NCI-H526 (cell line): ENCODE measurements at places on chromosomes 3 and 15.
A peak's percentile ranks its signal among the peaks of the same experiment; 100 is the strongest.

DNA sequence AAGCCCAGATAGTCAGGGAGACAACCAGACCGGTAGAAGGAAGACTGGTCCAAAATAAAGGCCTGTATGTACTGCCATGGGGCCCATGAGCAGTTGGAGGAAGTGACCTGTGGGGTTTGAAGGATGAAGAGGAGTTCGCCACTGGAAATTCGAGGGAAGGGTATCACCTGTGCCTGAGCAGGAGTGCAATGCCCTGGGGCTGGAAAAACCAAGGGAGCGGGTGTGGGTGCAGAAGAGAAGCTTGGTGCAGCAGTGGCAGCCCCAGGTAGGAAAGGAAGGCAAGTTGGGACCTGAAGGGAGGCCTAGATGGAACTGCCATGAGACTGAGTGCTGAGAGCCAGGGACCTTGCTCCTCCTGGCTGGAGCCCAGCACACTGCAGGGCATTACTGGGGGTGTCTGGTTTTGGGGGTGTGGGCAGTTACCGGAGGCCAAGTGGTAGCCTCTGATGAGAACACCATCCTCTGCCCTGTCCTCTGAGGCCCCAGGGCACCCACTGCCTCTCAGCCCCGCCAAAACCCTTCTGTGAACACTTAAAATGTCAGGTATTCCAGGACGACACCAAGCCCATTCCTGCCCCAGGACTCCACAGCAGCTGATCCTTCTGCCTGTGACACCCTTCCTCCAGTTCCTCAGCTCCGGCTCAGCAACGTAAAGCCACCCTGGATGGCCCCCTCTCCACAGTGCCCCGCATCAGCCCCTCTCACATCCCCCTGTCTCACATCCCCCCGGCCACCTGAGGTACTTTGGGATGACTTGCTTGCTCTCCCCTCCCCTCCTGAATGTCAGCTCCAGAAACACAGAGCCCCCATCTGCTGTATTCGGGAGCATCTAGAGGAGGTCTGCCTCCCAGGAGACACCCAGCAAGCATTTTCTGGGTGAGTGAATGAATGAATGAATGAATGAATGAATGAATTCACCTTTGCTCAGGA is 42.9 kb downstream of the WNT7A start:
- no peak for DNase-seq

GRCh38 chr15:65226221-65226620 is 14.9 kb upstream of the CILP start:
- no peak for DNase-seq

DNA sequence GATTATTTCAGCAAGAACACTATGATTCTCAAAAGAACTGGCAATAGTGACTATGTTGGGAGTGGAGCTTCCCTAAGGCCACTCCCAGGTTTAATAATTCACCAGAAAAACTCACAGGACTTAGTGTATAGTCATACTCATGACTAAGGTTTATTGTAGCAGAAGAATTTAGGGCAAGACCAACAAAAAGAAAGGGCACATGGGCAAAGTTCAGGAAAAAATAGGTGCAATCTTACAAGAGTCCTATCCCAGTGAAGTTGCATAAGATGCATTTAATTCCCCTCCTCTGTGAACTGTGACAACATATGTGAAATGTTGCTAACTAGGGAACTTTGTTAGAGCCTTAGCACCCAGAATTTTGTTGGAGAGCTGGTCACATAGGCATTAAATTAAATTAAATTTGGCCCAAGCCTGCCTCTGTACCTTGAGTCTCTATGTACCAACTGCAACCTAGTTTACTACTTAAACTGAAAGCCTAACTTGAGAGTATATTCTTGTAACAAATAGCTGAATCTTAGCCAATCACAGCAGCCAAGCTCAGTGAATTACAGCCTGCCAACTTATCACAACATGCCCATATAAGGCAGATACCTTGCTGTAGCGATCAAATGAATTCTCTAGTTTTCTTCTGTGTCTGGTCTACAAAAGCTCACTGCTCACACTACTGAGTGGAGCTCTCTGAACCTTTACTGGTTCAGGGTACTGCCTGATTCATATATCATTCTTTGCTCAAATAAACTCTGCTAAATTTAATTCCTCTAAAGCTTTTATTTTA is 386.2 kb upstream of the ARHGEF26 start:
- no peak for DNase-seq

DNA sequence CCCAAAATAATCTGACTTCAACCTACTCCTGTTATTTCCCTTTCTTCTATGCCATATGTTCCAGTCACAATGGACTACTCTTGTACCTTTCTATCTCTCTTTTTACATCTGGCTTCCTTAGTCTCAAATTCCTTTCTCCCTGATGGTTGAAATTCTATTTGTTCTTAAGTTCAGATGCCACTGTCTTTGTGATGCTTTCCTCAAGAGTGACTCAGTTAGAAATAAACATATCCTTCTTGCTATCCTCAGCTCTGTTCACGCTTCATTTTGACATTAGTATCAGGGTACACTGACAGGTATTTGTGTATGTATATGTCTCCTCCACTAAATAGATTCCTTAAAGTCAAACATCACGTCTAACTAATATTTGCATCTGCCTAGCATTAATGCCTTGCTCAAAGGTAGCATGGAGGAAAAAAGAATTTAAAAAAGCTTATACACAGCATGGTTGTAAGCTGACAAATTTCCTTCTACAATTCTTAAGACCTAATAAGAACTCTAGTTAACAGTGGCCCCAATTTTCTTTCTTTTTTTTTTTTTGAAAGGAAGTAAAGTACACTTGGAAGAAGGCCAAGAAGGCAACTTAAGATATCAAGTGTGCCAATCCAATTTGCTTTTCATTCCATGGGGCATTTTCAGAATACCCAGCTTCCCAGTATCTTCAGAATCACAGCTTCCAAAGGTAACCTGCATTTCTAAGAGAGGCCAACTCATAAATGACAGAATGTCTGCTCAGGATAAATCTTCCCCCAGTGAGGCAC is 58.0 kb downstream of the CHAC1 start:
- no peak for DNase-seq

DNA sequence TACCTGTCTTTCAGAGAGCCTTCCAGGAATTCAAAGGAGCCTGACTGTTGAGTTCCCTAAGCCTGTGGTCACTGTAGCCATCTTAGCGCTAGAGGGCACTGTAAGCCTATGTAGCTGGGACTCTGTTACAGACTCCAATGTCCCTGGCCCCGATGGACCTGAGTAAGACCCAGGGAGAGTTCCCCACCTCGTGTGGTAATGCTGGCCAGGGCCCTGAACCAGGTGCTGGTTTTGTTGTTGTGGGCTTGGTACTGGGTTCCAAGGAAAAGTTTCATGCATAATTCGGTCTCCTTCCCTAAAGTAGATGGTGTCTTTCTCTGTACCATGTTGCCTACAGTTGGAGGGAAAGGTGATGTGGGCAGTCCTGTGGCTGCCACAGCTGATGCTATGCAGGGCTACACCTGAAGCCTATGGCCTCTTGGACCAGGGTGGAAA is 32.4 kb downstream of the CDAN1 start:
- DNase-seq = peak; percentile 15

DNA sequence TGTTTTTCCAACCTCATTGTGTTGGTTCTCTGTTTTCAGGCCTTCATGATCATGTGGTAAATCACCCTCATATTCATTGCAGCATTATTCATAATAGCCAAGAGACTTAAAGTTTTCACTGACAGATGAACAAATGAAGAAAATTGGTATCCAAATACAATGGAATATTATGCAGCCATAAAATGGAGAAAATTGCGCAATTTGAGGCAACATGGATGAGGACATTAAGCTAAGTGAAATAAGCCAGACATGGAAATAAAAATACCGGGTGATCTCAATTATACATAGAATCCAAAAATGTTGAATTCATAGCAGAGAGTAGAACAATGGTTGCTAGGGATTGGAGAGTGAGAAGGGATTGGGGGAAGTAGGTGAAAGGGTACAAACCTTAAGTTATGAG is 491.9 kb upstream of the KCNMB2 start:
- DNase-seq = no peak

- DNase-seq = no peak
These were observed 87.7 kb downstream of the TGFBR2 start for GRCh38 chr3:30694148-30694547.

GRCh38 chr3:9041626-9042025 is 78.4 kb upstream of the RAD18 start:
- no peak for DNase-seq

DNA sequence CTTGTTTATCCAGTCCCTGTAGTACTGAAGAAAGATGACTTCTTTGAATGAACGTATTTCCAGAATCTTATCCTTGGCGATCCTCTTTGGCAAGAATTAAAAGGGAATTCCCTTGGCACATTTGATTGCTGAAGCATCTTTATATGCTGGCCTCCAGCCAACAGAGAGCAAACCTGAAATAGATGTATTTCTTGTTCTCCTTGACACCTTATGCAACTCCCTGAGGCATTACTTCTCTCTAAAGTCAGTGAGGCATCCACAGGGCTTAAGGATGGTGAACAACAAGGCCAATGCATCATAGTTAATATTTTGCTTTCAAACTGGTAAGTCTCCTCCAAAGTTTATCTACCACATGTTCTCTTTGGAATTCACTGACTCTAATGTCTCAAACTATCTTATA is 450.9 kb upstream of the THRB start:
- DNase-seq = no peak

DNA sequence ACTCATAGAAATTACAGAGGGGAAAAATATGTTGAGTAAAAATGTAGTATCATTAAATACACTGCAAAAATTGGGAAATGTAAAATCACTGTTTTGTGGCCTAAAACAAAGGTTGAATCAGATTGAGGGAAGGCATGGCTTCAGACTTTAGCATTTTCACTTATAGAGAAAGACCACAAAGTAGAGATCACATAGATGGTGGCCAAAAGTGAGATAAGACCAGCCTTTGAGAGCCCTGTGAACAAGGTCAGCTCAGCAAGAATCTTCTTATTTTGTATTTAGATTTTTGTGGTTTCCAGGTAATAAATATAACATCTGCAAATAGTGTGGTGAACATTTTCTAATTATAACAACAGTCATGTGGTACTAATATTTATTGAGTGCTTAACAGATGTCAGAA is 544.8 kb upstream of the DPPA4 start:
- no peak for DNase-seq

GRCh38 chr3:194396859-194397756 is 2.0 kb downstream of the GP5 start:
- DNase-seq = no peak

DNA sequence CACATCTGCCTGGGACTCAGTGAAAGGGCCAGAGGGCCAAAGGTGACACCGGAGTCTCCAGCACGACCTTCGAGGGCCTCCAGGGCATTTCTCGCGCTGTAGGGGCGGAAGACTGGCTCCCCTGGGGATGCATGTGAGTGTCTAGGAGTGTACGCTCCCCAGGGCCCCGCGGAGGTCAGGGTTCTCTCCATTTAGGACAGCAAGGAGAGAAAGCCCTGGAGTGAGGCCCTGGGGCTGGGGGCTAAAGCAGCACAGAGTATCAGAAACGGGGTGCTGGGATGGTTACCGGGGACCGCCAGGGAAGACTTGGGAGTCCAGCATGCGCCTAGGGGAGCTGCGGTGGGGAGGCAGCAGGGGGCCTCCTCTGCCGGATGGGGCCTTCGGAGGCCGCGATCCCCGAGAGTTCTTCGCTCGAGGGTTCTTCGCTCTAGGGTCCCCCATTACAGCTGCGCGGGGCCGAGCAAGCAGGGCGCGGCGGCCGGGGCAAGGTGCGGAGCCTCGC is 595 bp upstream of the APBA2 start:
- peak; percentile 11 for DNase-seq

GRCh38 chr3:120090422-120090821 is 3.8 kb downstream of the GSK3B start:
- DNase-seq = no peak

- no peak for DNase-seq
These were observed 15.0 kb downstream of the TIGIT start for GRCh38 chr3:114308830-114309229.

DNA sequence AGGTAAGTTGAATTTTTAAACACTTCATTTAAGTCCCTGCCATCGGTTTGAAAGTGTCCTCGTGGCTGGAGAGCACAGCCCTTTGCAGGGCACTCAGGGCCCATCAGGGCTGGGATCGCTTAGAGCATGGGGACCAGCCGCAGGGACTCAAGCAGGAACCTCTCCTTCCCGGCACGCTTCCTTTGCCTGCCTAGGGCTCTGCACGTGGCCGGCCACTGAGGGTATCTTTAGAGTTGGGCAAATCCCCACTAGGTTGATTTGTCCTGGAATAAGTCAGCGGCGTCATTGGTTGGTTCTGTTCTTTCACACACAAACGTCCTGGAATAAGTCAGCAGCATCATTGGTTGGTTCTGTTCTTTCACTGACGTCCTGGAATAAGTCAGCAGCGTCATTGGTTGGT is 131.6 kb downstream of the OCA2 start:
- DNase-seq = no peak

- DNase-seq = no peak
These were observed 43.2 kb downstream of the RIOX2 start for GRCh38 chr3:97928986-97929385.

GRCh38 chr3:188752850-188753249 is 418.9 kb upstream of the TPRG1 start:
- DNase-seq = no peak

DNA sequence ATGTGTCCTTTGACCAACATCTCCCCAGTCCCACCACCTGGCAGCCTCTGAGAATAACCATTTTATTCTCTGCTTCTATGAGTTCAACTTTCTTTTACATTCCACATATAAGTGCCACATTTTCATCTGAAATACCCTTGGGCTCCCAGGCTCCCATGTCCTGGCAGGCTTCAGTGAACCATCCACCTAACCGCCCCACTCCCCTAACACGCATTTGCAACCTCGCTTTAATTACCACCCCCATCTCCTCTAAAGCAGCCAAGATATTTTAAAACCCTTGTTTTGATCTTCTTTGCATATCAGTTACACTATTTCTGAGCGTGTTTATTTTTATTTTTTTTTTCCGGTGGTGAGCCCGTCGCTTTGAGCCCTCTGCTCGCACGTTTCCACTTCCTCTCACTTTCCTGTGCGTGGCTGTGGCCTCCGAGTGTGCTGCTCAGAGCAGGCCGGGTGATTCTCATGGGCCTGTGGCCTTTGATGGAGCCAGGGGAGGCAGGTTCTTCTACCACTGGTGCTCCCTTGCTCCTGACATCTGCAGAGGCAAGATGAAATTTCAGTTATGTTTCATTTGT is 195.4 kb upstream of the LPP start:
- DNase-seq = no peak

DNA sequence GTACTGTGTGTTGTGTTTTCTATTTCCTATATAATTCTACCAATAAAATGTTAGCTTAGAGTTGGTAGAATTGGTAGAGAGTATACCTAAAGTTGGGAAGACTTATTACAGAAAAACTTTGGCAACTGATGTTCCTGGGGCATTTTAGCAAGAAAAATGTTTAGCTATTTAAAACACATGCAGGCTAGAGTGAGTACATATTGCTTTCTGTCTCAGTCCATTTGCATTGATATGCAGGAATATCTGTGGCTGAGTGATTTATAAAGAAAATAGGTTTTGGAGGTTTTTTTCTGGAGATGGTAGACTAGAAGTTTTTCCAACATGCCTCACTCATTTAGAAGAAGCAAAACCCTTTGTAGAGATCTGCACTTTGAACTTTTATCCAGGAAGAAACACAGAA is 30.4 kb upstream of the OR5K1 start:
- no peak for DNase-seq

DNA sequence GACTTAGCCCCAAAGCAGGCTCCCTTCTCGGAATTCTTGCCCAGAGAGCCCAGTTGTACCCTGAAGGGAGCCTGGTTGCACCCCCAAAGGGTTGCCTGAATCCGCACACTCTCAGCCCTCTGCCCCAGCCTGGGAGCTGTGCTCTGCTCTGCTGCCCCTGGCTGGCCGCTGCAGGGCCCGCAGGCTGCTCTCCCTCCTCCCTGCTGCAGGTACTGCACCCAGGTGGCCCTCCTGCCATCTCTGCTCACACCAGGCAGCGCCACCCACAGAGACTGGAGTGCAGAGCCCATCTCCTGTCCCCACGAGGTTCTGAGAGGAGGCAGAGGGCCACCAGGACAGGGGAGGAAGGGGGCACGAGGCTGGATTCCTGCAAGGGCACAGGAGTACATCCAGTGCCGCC is 134.2 kb upstream of the NSMCE3 start:
- peak; percentile 84 for DNase-seq
